Fibroblast of gingiva (primary cell): ENCODE measurements at places on chromosomes 12 and 14.

- no peak for DNase-seq
Measured at GRCh38 chr12:121170151-121170550, 37.5 kb downstream of the P2RX7 start.

- DNase-seq: no peak
Measured at GRCh38 chr12:56021889-56022497, 1.1 kb downstream of the IKZF4 start.

GRCh38 chr14:79728331-79728730 lies 483.0 kb downstream of the DIO2 start:
- no peak for DNase-seq

- peak; percentile 67 for DNase-seq
Measured at GRCh38 chr14:73633116-73634010, 11.4 kb upstream of the DNAL1 start.

- no peak for DNase-seq
Measured at GRCh38 chr14:74437496-74438053, 11.6 kb upstream of the SYNDIG1L start.

DNA sequence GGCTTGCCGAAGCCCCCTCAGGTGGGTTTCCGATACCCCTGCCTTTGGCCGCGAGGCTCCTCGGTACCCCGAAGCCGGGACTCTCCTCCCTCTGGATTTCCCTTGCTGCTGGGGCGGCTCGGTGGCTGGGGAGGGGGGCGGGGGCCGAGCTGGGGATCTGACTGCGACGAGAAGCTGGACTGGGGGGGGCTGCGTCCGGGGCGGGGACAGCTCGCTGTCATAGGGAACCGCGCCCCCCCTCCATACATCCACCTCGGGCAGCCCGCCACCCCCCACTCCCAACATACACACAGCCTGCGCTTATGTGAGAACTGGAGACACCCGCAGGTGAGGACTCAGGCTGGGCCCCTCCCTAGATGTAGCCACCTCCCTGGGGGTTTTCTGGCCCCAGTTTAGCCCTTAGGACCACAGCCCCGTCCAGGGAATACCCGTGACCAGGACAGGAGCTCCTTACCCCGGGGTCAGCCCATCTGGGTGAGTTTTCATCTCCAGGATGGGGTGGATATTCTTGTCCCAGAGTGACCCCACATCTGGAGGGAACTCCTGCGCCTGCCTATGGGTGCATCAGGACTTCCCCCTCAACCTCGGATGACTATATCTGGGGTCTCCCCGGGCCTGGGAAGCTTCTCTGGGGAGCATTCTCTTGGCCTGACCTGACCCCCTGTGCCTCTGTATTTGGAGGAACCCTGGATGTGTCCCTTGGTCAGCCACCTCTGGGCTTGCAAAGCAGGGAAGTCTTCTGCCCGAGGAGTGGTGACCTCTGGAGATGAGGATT lies 687 bp downstream of the ASIC1 start:
- DNase-seq: no peak

DNA sequence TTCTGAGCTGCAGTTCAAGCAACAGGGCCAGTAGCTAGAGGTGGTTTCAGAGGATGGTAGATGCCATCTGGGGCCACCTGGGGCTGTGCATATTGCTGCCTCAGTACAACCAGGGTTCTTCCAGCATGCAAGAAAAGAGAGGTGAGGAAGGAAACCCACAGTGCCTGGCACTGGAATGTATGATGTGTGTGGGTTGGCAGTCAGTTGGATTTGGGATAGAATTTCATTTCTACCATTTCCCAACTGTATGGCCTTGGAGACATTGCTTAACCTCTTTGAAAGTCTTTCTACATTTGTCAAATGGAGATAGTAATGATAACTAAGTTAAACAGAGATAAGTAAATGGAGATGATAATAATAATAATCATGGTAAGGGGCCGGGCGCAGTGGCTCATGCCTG lies 10.2 kb upstream of the LRRC10 start:
- peak; percentile 52 for DNase-seq

GRCh38 chr14:104304451-104305351 lies 166.3 kb downstream of the KIF26A start:
- no peak for DNase-seq

DNA sequence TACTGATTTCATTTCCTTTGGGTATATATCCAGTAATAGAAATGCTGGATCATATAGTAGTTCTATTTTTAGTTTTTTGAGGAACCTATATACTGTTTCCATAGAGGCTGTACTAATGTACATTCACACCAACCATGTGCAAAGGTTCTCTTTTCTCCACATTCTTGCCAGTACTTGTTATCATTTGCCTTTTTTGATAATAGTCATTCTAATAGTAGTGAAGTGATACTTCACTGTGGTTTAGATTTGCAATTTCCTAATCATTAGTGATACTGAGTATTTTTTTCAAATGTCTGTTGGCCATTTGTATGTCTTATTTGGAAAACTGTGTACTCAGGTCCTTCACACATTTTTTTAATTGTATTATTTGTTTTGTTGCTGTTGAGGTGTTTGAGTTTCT lies 148.2 kb upstream of the NAV3 start:
- DNase-seq: no peak

GRCh38 chr14:96176811-96177211 lies 27.8 kb upstream of the BDKRB2 start:
- DNase-seq: peak; percentile 83

DNA sequence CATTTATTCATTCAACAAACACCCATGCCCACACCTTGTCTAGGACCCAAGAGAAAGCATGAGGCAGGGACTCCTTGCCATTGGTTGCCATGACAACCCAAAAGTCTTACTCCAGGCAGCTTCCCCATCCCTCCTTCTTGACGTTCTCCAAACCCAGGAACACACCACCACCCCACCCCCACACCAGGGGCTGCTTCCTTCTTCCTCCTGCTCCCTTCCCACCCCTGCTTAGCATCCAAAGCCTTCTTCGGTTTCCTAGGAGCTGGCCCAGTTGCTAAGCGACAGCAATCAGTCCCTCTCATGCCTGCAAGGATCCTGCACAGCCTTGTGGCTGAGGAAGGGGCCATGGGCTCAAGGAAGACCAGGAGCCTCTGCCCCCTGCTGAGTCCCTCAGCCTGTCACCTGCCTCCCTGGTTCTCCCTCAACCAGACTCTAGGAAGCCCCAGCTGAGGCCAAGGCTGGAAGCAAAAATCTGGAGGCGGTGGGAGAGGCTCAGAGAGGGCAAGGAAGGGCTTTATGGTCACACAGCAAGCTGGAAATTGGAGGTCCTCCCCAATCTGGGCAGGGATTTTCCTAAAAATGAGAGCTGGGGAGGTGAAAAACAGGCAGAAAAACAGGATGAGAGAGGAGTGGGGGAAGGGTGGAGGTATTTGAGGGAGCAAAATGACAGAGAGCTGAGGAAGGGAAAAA lies 15.4 kb downstream of the RASAL1 start:
- no peak for DNase-seq

- no peak for DNase-seq
Measured at GRCh38 chr12:13562915-13563742, 366.6 kb downstream of the EMP1 start.

- DNase-seq: no peak
Measured at GRCh38 chr14:29355846-29356245, 571.8 kb downstream of the PRKD1 start.
